ENCODE measurements at places on chromosomes 3 and 15. TPM values are rescaled to one million over a fixed set of nuclear protein-coding genes. Genes with fewer than 3 reads are reported as not detected.

Gene MASP1
- total RNA-seq: 0.92 TPM

- DNase-seq: no peak
Measured at GRCh38 chr3:24793896-24794295, 299.2 kb upstream of the THRB start.

- DNase-seq: no peak
Measured at GRCh38 chr3:194352667-194353246, 1.6 kb upstream of the CPN2 start.

- DNase-seq: no peak
Measured at GRCh38 chr3:126026761-126027160, 57.2 kb downstream of the SLC41A3 start.

Gene USP13
- 1.5 TPM for total RNA-seq

Gene PGBD4
- total RNA-seq: 1.1 TPM

- DNase-seq: no peak
Measured at GRCh38 chr3:36480911-36481648, 100.8 kb downstream of the STAC start.

DNA sequence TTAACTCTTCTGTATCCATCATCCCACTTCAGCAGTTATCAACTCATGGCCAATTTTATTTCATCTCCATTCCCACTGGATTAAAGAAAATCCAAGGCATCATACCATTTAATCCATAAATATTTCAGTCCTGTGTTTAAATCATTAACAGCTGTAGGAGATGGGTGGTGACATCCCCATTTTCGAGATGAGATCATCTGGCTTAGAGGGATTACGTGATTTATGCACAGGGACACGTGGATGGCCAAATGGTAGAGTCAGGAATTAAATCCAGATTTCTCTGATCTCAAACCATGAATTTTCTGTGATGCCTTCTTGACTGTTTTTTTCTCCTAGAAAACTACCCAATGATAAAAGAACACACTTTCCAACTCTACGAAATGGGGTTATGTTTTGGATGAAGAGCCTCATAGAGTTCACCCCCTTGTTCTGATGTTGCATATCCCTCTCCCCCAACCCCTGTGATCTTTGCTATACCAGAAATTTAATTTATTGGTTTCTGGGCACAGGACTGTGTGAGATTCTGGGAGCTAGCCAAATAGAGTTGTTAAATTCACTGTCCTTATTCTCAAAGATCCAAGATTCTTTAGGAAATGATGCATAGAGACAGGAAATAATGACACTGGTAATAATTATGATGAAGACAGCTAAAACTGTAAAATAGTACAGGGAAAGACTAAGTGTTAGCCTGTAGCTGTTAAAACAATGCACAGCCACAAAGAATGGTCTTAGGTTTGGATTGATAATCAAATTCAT is 7.4 kb downstream of the ZNF589 start:
- no peak for DNase-seq

DNA sequence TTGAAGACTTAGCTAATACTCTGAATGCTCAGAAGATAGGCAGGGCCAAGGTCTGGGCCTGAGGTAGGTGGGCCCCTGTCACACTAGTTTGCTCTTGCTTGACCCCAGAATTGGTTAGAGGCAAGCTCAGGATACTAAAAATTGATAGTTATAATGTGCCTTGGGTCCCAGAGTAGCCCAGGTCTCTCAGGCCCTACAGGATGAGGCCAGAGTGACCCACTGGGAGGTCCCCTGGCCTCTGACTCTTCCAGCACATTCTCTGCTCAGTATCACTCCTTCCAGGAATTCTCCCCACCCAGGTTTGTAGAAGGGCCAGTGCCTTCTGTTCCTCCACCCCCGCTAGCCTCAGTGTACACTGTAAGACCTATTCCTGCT is 667 bp upstream of the KLHDC8B start:
- no peak for DNase-seq

DNA sequence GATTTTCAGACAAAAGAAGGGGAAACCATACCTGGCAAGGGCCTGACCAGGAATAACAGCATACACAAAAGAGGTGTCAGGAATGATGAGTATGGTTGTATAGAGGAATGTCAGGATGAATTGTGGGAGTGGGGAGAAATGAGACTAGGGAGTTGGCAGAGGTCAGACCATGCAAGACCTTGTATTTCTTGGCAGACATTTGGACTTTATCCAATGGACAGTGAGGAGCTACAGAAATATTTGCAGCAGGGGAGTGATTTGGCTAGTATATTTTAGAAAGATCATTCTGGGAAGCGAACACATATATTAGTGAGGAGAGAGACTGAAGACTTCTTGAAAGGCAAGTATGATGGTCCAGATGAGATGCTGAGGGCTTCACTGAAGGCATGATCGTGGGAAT is 25.4 kb upstream of the ALPK3 start:
- DNase-seq: no peak

DNA sequence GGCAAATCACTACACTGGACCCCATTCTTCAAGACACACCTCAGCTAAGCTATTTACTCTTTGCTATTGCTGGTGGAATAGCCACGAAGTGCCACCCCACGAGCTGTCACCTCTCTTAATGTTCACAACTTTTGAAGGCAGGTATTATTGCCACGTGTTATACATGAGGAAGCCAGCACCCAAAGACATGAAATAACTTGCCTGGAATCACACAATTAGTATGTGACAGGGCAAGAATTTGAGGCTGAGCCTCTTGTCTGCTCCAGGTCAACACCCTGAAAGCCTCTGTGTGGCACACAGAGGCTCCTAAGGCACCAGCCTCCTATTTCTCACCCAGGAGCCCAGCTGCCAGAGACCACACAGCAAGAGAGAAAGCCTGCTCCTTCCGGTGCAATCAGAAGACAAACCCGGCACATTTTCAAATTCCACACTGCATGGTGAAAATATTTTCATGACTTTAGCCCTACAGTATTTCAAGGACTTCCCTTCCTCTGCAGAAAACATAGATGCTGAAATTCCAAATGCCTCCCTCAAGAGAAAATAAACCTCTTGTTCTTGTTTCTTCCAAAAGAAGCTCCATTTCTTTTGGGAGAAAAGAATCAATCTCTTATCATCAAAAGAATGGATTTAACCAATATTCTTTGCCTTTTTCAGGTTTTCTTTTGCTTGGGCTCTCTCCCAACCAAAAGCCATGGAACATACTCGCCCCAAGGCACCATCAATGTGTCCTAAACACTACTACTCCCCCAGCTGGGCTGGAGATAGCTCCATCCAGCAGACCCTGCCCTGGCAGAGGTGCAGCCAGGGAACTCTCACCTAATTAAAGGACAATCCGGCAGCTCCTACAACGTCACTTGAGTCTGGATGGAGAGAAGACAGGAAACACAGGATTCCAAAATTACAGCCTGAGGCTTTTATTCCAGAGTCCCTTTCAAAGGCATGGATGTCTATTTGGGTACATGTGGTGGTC is 84.7 kb upstream of the THBS1 start:
- no peak for DNase-seq

GRCh38 chr15:92807971-92808571 is 92.1 kb upstream of the CHD2 start:
- DNase-seq: no peak

DNA sequence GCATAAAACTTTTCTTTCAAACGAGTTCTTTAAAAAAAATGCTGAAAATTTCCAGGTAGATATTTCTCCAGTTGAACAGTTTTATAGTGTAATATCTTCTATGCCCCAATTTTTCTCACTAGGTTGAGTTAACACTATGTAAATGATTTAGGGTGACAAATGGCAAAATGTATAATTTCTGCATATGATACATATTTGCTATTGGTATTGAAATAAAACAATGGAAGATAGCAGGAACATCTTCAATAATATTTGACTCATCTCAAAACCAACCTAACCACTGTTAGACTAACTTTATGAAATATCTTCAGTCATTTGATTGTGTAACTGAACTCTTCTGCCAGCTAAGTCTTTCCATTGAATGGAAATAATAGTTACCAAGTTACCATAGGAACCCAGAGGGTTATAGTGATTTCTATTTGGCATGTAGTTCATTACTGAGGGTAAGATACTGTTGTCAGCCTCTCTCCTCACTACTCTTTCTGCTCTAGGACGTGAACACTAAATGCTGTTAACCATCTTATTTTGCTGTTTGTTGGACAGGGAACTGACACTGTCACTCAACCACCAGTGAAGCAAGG is 824.7 kb upstream of the NECTIN3 start:
- no peak for DNase-seq

- DNase-seq: no peak
Measured at GRCh38 chr15:29612096-29612495, 210.2 kb downstream of the TJP1 start.

- no peak for DNase-seq
Measured at GRCh38 chr3:133899311-133899710, 3.6 kb upstream of the RAB6B start.

Gene PATL2
- total RNA-seq: not detected

GRCh38 chr3:116614795-116615362 is 94.7 kb upstream of the TUSC7 start:
- no peak for DNase-seq

Gene CLSTN2
- total RNA-seq: 2.3 TPM

Gene INSYN1
- 17.2 TPM for total RNA-seq

DNA sequence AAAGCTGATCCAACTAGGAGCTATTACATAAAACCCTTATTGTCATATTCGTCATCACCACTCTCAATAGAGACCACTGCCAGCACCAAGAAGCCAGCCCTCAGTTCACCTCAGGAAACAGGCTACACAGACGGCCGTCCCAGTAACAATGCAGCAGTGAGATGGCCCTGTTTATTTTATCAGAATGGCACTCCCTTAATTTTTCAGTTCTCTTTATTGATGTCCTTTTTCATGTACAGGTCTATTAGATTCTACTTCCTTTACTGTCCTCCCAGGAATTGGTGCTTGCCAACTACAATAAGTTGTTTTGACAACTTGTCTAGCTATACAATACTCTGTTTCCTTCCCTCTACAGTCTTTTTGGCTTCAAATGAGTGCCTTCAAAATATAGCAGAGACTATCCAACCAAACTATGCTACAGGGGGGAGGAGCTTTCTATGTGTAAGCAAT is 272.5 kb downstream of the ZBTB20 start:
- no peak for DNase-seq

DNA sequence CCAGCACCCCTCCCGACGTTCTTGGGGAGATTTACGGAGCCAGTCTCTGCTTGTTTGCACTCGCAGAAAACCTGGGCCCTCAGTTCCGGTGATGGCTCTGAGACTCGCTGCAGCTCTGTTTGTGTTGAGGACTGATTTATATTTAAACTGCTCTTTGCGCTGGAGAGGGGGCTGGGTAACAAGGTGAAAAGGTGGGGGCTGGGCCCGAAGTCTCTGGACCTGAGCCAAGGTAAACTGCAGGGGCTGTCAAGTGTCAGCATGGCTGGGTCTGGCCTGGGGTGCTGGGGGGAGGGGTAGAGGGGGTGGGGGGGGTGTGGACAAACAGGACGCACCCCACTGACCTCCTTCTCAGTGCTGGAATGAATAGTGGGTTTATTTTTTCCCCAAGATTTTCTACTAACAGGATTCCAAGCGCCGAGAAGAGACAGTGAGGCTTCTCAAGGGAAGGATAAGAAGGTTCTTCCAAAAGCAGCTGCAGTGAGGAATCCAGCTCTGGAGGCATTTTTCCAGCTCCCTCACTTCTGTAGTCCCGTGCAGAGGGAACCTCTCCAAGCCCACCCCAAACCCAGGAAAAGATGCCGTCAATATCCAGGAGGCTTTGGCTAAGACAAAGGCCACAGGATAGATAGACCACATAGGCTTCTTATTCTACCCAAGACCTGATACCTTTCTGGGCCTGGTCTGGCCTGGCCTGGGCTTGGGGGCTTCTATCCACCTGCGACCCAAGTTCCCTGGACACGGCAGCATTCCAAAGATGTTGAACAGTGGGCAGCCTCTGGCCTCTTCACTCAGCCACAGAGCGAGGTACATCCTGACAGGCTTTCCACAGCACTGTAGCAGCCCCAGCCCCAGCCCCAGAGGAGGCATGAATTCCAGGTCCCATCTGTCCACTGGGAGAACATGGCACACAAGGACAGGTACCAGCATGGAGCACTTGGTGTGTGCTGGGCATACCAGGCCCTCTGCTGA is 938 bp upstream of the SLCO2A1 start:
- DNase-seq: no peak

Gene SNX33
- total RNA-seq: 23.6 TPM

Gene SAMD7
- total RNA-seq: not detected

- no peak for DNase-seq
Measured at GRCh38 chr3:183360971-183361624, 67.3 kb downstream of the MCF2L2 start.

DNA sequence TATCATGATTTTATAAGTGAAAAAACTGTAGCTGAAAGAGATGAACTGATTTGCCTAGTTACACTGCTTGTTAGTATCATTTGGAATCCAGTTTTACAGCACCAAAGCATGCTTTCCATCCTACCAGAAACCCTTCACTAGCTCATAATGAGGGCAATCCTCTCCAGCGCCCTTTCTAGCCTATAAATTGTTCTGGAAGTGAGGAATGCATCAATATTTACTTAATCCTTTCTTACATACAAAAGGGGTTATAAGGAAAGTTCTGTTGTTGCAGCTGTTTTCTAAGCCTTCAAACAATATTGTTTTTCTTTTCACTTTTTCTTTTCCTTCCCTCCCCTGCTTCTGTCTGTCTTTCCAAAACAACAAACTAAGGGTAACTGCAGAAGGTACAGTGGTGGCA is 11.0 kb upstream of the PCCB start:
- no peak for DNase-seq

GRCh38 chr15:99631255-99631654 is 65.5 kb downstream of the MEF2A start:
- DNase-seq: no peak

DNA sequence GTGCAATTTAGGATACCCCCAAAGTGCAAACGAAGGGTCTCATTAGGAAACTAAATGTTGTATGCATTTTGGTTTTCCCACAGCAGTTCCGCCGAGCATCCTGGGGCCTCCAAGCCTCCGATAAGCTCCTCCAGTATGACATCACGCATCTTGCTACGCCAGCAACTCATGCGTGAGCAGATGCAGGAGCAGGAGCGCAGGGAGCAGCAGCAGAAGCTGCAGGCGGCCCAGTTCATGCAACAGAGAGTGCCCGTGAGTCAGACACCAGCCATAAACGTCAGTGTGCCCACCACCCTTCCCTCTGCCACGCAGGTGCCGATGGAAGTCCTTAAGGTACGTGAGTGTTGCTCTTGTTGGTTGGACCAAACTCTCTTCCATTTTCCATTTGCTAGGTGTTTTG is 120.5 kb upstream of the SAMMSON start:
- DNase-seq: no peak

- DNase-seq: no peak
Measured at GRCh38 chr3:157129803-157130466, 30.0 kb downstream of the CCNL1 start.

Gene TMC3
- not detected for total RNA-seq

Gene TPRG1
- total RNA-seq: 15.1 TPM

Gene CFAP20DC
- 11.1 TPM for total RNA-seq

Gene GPR62
- 0.38 TPM for total RNA-seq

DNA sequence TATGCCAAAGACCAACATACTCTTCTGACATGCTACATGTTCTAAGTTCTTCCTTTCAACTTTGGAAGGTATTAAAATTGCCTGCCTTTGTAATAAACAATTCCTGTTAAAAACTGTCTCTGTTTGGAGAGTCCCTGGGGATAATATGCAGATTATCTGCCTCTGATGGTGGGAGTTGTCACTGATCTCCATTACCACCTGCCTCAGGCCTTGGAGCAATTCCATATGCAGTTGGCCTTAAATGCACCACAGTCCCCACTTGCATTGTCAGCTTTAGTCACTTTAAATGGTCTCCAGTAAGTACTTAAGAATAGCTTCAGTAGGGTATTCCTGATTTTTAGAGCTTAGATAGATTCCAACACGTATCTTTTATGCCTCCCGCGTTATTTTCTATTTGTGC is 121.1 kb upstream of the GOLIM4 start:
- no peak for DNase-seq
